ENCODE measurements at places on chromosomes 12 and 14.

GRCh38 chr12:14681625-14682024, 14.8 kb downstream of the GUCY2C start:
- no peaks in the 10 kb centered on the region for H3K4me1 ChIP-seq
- no peak for DNase-seq
- H3K4me3 ChIP-seq, result no peak overlapping the region
- H3K27ac ChIP-seq, result no peak overlapping the region
- H3K27me3 ChIP-seq, result no peaks in the 10 kb centered on the region

DNA sequence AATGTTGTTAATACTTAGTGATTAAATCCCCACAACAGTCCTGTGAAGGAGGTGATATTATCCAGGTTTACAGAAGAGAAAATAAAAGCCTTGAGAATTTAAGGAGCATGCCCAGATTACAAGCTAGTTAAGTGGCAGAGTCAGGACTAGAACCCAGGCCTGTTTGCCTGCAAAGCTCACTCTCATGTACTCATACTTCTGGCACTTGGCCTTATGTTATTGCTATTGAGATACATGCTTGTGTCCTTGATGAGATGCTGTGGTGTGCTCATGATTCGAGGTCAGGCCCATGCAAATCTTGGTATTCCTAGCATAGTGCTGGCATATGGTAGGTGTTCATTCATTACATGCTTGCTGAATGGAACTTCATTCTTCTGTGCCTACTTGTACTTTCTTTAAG, 7.6 kb upstream of the EID3 start:
- H3K4me3 ChIP-seq, result no peak overlapping the region
- H3K27me3 ChIP-seq, result no peaks in the 10 kb centered on the region
- H3K27ac ChIP-seq, result no peak overlapping the region
- H3K36me3 ChIP-seq, result peaks cover 32% of the 10 kb centered on the region

DNA sequence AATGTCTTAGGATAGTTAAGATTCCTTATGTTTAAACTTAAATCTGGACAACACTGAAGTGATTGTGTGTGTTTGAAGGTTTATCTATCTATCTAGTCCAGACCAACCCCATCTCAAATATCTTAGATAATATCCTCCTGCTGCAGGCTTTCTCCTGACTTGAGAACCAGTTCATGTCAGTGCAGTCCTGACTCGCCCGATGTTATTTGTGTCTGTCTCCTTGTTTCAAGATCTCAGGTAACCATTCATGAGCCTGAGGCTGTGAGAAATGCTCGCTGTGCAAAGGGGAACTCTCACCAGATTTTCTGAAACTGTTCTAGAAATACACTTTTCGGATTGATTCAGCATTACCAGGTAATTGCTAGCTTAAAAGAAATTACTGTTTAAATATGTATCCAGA, 356.2 kb downstream of the SNAPC1 start:
- no peak overlapping the region for H3K27ac ChIP-seq
- H3K4me3 ChIP-seq, result no peak overlapping the region
- peaks cover 65% of the 10 kb centered on the region for H3K27me3 ChIP-seq

GRCh38 chr12:123111498-123112165, 39.3 kb downstream of the PITPNM2 start:
- H3K27me3 ChIP-seq, result no peaks in the 10 kb centered on the region
- peak overlapping the region; percentile 49 for H3K27ac ChIP-seq
- peaks cover 4% of the 10 kb centered on the region for H3K36me3 ChIP-seq
- DNase-seq, result no peak

DNA sequence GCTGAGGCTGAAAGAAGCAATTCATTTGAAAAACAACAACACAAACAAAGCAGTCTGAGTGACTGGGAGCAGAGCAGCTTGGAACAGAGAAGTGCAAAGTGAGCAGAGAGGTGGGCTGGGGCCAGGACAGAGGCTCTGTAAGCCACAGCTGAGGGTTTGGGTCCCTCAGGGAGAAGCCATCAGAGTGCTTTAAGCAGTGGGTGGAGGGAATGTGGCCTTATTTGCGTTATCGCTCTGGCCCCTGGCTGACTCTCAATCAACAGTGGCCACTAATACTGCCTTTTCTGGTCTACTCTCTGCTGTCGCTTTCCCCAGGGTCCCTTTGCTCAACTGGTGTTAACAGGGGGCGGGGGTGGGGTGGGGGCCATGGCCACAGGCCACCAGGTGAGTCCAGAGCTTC, 44.2 kb downstream of the IRF2BPL start:
- H3K4me1 ChIP-seq, result no peaks in the 10 kb centered on the region
- no peaks in the 10 kb centered on the region for H3K27me3 ChIP-seq
- no peak overlapping the region for H3K27ac ChIP-seq

GRCh38 chr14:101973356-101973755, 9.0 kb downstream of the DYNC1H1 start:
- peaks cover 32% of the 10 kb centered on the region for H3K36me3 ChIP-seq
- DNase-seq, result no peak

- no peak overlapping the region for H3K4me3 ChIP-seq
- no peaks in the 10 kb centered on the region for H3K36me3 ChIP-seq
- no peak overlapping the region for H3K27ac ChIP-seq
- H3K4me1 ChIP-seq, result peaks cover 12% of the 10 kb centered on the region
- H3K27me3 ChIP-seq, result no peaks in the 10 kb centered on the region
These were observed 297.5 kb downstream of the RPAP3 start for GRCh38 chr12:47408171-47408871.

DNA sequence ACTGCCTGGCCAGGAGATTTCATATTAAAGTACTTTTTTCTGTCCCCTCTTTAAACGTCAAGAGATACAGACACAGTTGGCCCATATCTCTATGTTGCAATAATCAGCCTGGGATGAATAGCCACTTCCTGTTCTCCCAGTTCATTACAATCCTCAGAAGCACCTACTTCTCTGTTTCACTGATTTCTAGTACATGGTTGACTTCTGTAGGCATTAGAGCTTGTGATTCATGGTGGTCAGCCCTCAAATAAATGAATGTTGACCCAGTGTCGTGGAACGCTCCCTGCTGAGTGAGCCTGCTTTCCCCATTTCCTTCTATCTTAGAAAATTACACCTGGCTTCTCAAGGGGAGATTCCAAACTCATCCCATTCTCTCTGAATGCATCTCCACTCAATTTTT, 416.7 kb downstream of the PDZRN4 start:
- no peaks in the 10 kb centered on the region for H3K27me3 ChIP-seq
- no peak overlapping the region for H3K27ac ChIP-seq
- DNase-seq, result no peak
- no peaks in the 10 kb centered on the region for H3K36me3 ChIP-seq

- no peak overlapping the region for H3K27ac ChIP-seq
- peaks cover 54% of the 10 kb centered on the region for H3K4me1 ChIP-seq
- no peak for DNase-seq
- no peak overlapping the region for H3K4me3 ChIP-seq
These were observed 3.7 kb downstream of the ASB2 start for GRCh38 chr14:93972618-93973205.

DNA sequence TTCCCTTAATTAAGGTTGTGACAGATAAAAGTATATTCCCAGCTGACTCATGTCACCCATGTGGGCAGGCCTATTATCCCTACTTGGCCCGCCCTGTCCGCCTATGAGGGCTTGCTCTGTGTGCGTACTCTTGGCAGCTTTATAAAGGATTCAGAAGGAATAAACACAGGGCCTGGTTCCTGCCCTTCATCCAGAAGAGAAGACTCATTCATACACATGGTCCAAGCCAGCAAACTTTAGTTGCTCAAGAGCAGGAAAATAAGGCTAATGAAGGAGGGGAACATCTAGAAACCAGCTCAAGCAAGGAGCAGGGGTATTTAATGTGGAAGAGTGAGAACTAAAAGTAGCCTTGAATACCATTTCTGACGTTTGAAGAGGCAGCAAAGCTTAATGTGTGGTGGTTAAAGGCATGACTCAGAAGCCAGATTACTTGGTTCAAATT, 141.9 kb downstream of the CRADD start:
- no peaks in the 10 kb centered on the region for H3K36me3 ChIP-seq
- no peak for DNase-seq
- no peak overlapping the region for H3K27ac ChIP-seq

GRCh38 chr12:57048423-57049118, 1.4 kb downstream of the MYO1A start:
- H3K36me3 ChIP-seq, result no peaks in the 10 kb centered on the region
- H3K27me3 ChIP-seq, result no peaks in the 10 kb centered on the region
- H3K4me1 ChIP-seq, result peaks cover 38% of the 10 kb centered on the region
- no peak for DNase-seq
- peak overlapping the region; percentile 12 for H3K27ac ChIP-seq

GRCh38 chr12:71719647-71720370, 33.9 kb downstream of the TMEM19 start:
- H3K27ac ChIP-seq, result no peak overlapping the region
- no peaks in the 10 kb centered on the region for H3K36me3 ChIP-seq
- peaks cover 16% of the 10 kb centered on the region for H3K27me3 ChIP-seq
- no peak overlapping the region for H3K4me3 ChIP-seq
- no peak for DNase-seq

- DNase-seq, result peak; percentile 44
- H3K27ac ChIP-seq, result peak overlapping the region; percentile 99
- peak overlapping the region; percentile 76 for H3K4me3 ChIP-seq
These were observed 19.0 kb downstream of the SSH1 start for GRCh38 chr12:108838194-108839017.

DNA sequence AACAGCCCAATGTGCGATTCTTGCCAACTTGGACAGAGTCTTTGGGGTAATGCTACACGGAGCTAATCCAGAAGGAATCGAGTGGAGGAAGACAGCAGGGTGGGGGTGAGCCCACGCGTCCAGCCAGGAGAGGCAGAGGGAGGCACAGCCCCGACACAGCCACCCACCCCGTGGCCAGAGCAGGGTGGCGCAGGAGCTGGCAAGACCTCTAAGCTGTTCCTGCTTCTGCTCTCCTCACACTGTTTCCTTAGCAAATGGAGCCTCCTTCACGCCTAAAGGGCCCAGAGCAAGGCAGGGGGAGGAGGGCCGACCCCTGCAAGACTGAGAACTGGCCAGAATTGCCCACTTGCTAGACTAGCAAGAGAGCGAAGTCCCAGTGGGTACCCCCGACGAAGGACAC, 91.5 kb downstream of the FBXL14 start:
- H3K4me1 ChIP-seq, result peaks cover 11% of the 10 kb centered on the region
- no peak overlapping the region for H3K4me3 ChIP-seq
- peak overlapping the region; percentile 55 for H3K27ac ChIP-seq
- H3K27me3 ChIP-seq, result peaks cover 62% of the 10 kb centered on the region
- no peak for DNase-seq

DNA sequence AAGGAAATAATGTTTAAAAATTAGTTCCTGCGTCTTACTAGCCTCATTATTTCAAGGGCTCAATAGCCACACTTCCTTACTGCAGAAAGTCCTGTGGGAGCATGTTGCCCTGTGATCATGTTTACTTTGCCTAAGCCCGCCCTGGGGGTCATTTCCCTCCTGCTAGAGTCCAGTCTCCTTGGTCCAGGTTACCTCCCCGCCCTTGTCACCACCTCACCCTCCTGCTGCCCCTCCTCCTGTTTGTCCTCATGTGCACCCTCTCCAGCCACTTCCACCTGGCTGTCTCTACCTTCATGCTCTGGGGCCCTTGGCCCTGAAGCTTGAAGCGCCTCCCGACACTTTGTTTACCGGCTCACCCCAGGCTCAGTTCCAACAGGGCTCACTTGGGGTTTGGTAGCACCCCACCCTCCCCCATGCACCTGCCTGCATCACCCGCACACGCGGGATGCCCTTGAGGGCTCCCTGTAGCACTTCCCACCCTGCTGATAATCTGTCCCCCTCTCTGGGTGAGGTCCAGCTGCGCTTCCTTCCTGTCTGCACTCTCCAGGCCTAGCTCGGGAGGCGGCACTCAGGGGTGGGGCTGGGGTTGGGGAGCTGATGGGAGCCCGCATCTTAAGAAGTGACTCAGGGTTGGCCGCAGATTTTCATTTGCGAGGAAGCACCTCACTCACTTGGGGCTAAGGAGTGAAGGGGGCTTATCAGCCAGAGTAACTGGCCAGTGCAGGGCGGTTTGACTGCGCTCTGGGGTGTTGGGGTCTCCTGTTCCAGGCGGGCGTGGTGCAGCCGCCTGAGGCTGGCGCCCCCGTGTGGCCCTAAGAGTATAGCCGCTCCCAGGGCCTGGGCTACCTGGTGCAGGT, 40.1 kb downstream of the SMIM41 start:
- H3K4me3 ChIP-seq, result no peak overlapping the region
- peaks cover 58% of the 10 kb centered on the region for H3K27me3 ChIP-seq
- peaks cover 2% of the 10 kb centered on the region for H3K36me3 ChIP-seq
- no peak overlapping the region for H3K27ac ChIP-seq

- H3K4me1 ChIP-seq, result no peaks in the 10 kb centered on the region
- no peak overlapping the region for H3K4me3 ChIP-seq
- H3K27ac ChIP-seq, result no peak overlapping the region
- no peak for DNase-seq
- no peaks in the 10 kb centered on the region for H3K36me3 ChIP-seq
These were observed 11.1 kb downstream of the DCN start for GRCh38 chr12:91171476-91171875.

DNA sequence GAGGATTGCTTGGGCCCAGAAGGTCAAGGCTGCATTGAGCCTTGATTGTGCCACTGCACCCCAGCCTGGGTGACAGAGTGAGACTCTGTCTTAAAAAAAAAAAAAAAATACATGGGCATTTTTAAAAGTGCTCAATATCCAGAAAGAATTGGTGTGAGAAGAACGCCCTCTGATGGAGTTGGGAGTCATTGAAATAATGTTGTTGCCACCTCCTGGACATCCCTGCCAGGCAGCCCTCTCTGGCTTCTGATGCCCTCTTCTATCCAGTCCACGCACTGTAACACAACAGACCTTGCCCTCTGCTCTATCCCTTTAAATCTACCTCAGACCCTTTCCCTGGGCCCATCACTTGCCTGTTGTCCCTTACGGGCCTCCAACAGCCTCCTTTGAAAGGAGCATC, 4.9 kb downstream of the PTGDR start:
- DNase-seq, result peak; percentile 37
- no peaks in the 10 kb centered on the region for H3K27me3 ChIP-seq
- H3K36me3 ChIP-seq, result peaks cover 56% of the 10 kb centered on the region

- no peak overlapping the region for H3K4me3 ChIP-seq
- peaks cover 80% of the 10 kb centered on the region for H3K4me1 ChIP-seq
- DNase-seq, result no peak
- no peak overlapping the region for H3K27ac ChIP-seq
- peaks cover 12% of the 10 kb centered on the region for H3K36me3 ChIP-seq
These were observed 19.2 kb downstream of the VPS37B start for GRCh38 chr12:122876731-122877130.

GRCh38 chr12:89544681-89545184, 18.9 kb upstream of the POC1B start:
- peaks cover 13% of the 10 kb centered on the region for H3K4me1 ChIP-seq
- no peaks in the 10 kb centered on the region for H3K27me3 ChIP-seq
- no peak overlapping the region for H3K27ac ChIP-seq
- no peak for DNase-seq
- H3K4me3 ChIP-seq, result no peak overlapping the region

DNA sequence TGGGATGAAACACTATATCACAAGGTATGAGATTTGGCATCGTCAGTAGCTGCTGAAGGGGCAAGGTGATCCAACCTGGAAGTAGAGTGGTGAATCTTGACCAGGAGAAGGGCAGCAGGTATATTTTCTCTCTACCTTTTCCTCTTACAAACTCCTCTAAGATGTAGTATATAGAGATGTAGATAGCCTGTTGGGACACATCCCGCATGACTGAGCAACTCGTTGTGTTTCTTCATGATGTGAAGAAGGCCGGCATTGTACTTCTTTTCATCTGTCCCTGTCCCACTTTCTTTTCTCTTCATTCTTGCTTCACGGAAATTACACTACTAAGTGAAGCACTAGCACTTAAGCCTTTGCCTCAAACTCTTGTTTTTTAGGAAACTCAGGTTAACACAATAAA, 7.3 kb upstream of the CFAP54 start:
- H3K27me3 ChIP-seq, result no peaks in the 10 kb centered on the region
- H3K4me1 ChIP-seq, result peaks cover 18% of the 10 kb centered on the region
- H3K36me3 ChIP-seq, result no peaks in the 10 kb centered on the region

- H3K4me3 ChIP-seq, result no peak overlapping the region
- DNase-seq, result no peak
- H3K27me3 ChIP-seq, result no peaks in the 10 kb centered on the region
- peaks cover 2% of the 10 kb centered on the region for H3K36me3 ChIP-seq
- no peak overlapping the region for H3K27ac ChIP-seq
These were observed 159.6 kb upstream of the PZP start for GRCh38 chr12:9367828-9368227.
